ENCODE measurements at places on chromosomes 1 and 21.

- DNase-seq, result no peak
- no peak overlapping the region for H3K4me3 ChIP-seq
- peaks cover 46% of the 10 kb centered on the region for H3K27me3 ChIP-seq
- H3K4me1 ChIP-seq, result no peaks in the 10 kb centered on the region
Observed at GRCh38 chr1:210702506-210702905, 373.8 kb downstream of the HHAT start.

DNA sequence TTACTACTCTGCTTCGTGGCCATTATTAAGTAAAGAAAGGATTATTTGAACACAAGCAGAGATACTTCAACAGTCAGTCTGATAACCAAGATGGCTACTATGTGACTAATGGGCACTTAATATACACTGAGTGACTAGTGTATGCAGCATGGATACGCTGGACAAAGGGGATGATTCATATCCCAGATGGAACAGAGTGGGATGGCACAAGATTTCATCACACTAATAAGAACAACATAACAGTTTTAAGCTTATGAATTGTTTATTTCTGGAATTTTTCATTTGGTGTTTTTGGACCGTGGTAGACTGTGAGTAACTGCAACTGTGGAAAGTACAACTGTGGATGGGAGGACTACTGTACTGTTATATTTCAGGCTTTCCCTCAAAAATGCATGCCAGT is 9.4 kb downstream of the ZCCHC17 start:
- no peak overlapping the region for H3K4me3 ChIP-seq
- no peak overlapping the region for H3K27ac ChIP-seq
- DNase-seq, result peak; percentile 27
- H3K4me1 ChIP-seq, result no peaks in the 10 kb centered on the region
- H3K36me3 ChIP-seq, result peaks cover 14% of the 10 kb centered on the region
- H3K27me3 ChIP-seq, result no peaks in the 10 kb centered on the region

DNA sequence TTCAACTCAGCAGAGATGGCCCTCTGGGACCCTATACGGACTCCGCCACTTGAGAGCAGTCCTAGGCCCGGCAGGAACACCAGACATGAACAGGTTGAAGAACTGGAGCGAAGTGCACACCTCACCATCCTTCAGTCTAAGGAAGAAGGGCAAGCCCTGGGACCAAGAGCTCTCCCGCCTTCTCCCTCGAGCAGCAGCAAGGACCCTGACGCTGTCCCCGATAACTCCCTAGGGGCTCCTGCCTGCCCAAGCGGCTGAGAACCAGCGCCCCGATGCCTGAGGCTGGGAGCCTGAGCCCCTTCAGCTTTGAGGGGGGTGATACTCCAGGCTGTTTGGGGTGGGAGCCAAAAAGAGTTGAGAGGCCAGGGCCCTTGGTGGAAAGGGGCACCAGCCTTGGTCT is 10.2 kb downstream of the TMEM81 start:
- no peaks in the 10 kb centered on the region for H3K4me1 ChIP-seq
- H3K36me3 ChIP-seq, result no peaks in the 10 kb centered on the region
- H3K27ac ChIP-seq, result no peak overlapping the region
- H3K4me3 ChIP-seq, result no peak overlapping the region

DNA sequence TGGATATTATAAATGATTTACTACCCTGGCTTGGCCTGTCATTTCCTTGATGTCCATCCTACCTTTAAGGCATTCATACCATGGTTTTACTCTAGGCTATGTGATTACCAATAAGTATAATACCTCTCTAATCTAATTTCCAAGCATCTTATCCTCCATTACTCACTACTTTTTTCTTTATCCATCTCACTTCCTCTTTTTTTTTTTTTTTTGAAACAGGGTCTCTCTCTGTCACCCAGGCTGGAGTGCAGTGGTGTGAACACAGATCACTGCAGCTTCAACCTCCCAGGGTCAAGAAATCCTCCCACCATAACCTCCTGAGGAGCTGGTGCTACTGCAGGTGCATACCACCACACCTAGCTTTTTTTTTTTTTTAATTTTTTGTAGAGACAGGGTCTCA is 39.9 kb downstream of the INKA2 start:
- no peaks in the 10 kb centered on the region for H3K4me1 ChIP-seq
- peaks cover 12% of the 10 kb centered on the region for H3K36me3 ChIP-seq
- H3K27ac ChIP-seq, result no peak overlapping the region
- no peak overlapping the region for H3K4me3 ChIP-seq

GRCh38 chr1:17893891-17894631 is 138.9 kb downstream of the ACTL8 start:
- H3K36me3 ChIP-seq, result no peaks in the 10 kb centered on the region
- H3K4me1 ChIP-seq, result no peaks in the 10 kb centered on the region
- H3K4me3 ChIP-seq, result no peak overlapping the region
- DNase-seq, result no peak

- H3K27ac ChIP-seq, result no peak overlapping the region
- no peaks in the 10 kb centered on the region for H3K27me3 ChIP-seq
- no peaks in the 10 kb centered on the region for H3K36me3 ChIP-seq
Observed at GRCh38 chr1:186806477-186806876, 22.3 kb upstream of the PLA2G4A start.
